CD14-positive monocyte (primary cell): ENCODE measurements at places on chromosomes 1 and 21. TPM values are rescaled to one million over a fixed set of nuclear protein-coding genes. Genes with fewer than 3 reads are reported as not detected.

DNA sequence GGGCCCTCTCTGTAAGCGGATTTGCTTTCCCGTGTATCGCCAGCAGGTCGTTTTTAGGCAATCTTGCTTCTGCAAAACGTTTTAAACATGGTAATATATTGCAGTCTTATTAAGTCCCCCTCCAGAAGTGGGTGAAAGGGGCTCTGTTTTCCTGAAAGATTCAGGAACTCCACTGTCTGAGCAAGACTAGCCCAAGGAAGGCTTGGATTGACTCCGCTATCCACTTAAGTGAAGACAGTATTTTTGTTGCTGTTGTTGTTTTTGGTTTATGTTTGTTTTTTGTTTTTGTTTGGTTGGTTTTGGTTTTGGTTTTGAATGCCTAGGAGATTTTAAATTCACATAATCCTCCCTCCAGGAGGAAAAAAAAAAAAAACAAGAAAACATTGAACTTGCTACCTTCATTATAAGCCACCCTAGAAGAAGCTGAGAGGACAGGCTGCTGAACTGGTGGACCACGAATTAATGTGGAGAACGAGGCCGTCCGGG lies 29.1 kb upstream of the NFIA start:
- no peak overlapping the region for H3K27ac ChIP-seq
- peaks cover 65% of the 10 kb centered on the region for H3K27me3 ChIP-seq
- no peak for DNase-seq
- H3K4me3 ChIP-seq: peak overlapping the region; percentile 70
- H3K36me3 ChIP-seq: no peaks in the 10 kb centered on the region

DNA sequence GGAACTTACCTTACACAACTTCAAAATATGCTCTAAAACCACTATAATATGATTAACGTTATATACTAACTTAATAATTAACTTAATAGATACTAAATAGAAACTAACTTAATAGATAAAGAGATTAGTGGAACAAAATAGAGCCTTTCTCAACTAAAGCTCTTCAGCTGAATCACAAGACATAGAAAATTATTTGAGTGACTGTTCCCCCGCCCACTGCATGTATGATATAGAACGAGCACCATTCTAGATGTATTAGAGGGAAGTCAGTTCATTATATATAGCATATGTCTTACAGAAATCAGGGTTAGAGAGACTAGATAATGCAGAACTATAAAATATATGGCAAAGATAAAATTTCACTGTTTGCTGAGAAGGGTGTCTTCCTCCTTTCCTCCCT lies 16.3 kb downstream of the LYPLAL1 start:
- no peaks in the 10 kb centered on the region for H3K27me3 ChIP-seq
- DNase-seq: no peak
- peaks cover 10% of the 10 kb centered on the region for H3K4me1 ChIP-seq
- peaks cover 4% of the 10 kb centered on the region for H3K36me3 ChIP-seq
- no peak overlapping the region for H3K4me3 ChIP-seq
- H3K27ac ChIP-seq: no peak overlapping the region

DNA sequence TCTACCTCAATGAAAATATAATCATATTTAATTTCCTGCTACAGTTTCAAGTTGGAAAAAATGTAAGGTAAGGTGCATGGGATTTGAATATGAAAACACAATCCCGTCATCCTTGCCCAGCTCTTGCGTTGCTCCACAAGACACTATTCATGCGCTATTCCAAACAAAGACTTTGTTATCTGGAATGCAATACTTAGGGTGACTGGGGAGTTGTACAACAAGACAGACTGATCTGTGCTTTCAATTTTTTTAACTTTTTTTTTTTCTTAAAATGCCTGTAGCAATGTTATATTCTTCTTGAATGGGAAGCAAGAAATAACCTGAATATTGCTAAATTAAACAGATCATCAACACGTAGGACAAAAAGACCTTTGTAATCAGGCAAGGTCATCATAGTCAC lies 1077.2 kb downstream of the TTLL7 start:
- H3K4me1 ChIP-seq: no peaks in the 10 kb centered on the region
- no peak overlapping the region for H3K4me3 ChIP-seq
- no peaks in the 10 kb centered on the region for H3K36me3 ChIP-seq
- H3K27ac ChIP-seq: no peak overlapping the region

- no peak overlapping the region for H3K4me3 ChIP-seq
- no peaks in the 10 kb centered on the region for H3K36me3 ChIP-seq
- H3K27me3 ChIP-seq: no peaks in the 10 kb centered on the region
- H3K27ac ChIP-seq: no peak overlapping the region
- H3K4me1 ChIP-seq: no peaks in the 10 kb centered on the region
These were observed 308.2 kb downstream of the BRINP3 start for GRCh38 chr1:190169311-190170067.

GRCh38 chr1:201359031-201359872 lies 18.2 kb downstream of the TNNT2 start:
- H3K36me3 ChIP-seq: no peaks in the 10 kb centered on the region
- H3K27me3 ChIP-seq: no peaks in the 10 kb centered on the region
- H3K4me1 ChIP-seq: no peaks in the 10 kb centered on the region
- DNase-seq: no peak
- no peak overlapping the region for H3K4me3 ChIP-seq

TEDDM1 gene
- polyA plus RNA-seq: 0.07 TPM

CRYZ gene
- 16.4 TPM for polyA plus RNA-seq

- H3K27ac ChIP-seq: peak overlapping the region; percentile 56
- H3K27me3 ChIP-seq: no peaks in the 10 kb centered on the region
- H3K36me3 ChIP-seq: no peaks in the 10 kb centered on the region
- H3K4me3 ChIP-seq: peak overlapping the region; percentile 62
- peaks cover 18% of the 10 kb centered on the region for H3K4me1 ChIP-seq
- DNase-seq: no peak
These were observed 481 bp downstream of the CCDC163 start for GRCh38 chr1:45499415-45499769.
